ENCODE measurements at places on chromosomes 1 and 21.

GRCh38 chr1:53575141-53575954 is 116.1 kb downstream of the DMRTB1 start:
- DNase-seq, result no peak

- DNase-seq, result no peak
Measured at GRCh38 chr1:86101616-86102015, 55.0 kb downstream of the COL24A1 start.

DNA sequence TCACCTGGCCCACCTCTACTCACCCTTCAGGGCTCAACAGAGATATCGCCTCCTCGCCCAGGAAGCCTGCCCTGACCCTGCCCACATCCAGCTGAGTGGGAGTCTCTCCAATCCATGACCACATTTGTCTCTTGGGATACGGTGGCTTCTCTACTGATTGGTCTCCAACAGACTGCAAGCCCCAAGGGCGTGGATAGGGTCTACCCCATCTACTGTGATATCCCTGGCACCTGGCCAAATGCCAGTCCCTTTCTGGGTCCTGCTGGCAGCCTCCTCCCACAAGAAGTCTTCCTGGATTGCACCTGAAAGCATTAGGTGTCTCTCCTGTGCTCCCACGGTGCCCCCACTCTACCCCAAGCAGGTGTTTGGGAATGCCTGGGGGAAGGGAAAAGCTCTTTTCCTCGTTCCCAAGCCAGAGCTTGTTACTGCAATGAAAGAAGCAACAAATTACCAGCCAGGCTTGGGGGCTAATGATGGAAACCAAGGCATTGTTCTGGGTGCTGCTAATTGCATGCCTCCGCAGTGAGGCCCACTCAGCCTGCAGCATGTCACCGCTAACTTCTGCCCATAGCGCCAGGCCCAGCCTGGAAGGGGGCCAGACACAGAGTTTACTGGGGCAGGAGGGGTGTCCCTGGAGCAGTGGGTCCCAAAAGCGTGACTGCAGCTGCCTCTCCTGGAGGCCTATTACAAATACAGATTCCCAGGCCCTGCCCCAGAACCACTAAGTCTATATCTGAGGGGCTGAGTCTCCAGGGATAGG is 90.7 kb upstream of the IFFO2 start:
- no peak for DNase-seq

DNA sequence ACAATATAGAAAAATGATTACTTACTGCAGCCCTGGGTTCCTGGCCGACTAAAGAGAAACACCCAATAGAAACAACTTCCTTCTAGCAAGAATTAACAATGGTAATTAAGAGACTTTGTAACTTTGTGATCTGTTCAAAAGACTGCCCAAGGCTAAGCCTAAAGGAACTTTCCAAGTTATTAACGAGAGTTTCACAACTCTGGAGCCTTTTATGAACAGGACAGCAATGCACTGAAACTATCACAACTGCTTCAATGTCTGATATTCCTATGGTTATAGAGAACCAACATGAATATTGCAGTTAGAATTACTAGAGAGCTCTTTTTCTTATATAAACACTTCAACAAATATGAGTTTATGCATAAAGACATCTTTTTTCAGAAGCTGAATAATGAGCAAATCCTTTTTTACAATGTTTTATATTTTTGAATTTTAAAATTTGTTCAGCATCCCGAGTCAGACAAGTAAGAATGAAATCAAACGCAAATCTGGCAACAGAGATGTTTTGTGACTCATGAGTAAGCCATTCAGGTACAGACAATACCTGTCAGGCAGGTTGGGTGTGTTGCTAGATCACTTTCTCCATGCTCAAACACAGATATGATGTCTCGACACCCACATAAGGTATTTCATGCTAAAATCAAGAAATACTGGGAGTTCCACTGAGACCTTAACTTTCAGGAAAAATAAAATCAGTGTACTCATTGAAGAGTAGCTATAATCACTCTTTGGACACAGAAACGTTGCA is 22.2 kb upstream of the KCNJ15 start:
- no peak for DNase-seq

DNA sequence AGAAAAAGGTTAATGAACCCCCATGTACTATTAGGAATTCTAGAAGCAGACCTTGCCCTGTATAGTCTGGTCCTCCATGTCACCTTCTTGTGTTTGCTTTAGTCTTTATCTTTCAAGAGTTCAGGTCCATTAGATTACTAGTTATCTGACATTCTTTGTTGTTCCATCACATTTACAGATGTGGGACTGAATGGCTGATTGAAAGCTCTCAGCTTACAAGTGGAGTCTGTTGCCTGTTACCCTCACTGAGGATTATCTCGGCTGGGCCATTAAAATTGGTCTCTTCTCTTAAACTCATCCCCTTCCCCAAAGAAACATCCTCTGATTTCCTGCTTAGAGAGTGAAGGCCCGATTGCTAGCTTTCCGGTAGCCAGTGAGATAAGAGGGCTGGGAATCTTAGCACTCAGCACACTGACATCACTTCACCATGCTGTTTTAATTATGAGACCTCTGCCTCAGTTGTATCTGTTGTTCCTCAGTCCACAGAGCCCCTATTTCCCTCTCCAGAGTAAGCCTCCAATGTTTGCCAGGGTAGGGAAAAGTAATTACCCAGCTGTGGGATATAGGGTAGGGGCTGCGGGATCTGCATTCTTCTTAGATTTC is 76.8 kb downstream of the LPGAT1 start:
- no peak for DNase-seq

DNA sequence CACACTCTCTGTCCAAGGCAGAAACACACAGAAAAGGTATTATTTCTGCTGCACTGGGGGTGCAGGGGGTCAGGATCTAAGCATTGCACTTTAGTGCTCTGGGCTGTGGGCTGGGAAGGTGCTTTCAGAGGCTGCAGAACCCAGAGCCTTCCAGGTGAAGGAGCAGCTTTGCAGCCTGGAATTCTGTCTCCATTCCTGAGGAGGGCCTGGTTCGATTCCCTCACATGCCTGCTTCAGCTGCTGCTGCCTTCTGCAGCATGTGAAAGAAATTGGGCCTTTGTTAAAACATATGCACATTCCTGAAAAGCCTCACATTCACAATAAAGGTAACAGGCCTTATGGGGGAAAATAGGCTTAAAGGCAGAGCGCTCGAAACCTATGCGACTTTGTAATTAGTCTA is 35.9 kb downstream of the VTCN1 start:
- DNase-seq, result no peak

DNA sequence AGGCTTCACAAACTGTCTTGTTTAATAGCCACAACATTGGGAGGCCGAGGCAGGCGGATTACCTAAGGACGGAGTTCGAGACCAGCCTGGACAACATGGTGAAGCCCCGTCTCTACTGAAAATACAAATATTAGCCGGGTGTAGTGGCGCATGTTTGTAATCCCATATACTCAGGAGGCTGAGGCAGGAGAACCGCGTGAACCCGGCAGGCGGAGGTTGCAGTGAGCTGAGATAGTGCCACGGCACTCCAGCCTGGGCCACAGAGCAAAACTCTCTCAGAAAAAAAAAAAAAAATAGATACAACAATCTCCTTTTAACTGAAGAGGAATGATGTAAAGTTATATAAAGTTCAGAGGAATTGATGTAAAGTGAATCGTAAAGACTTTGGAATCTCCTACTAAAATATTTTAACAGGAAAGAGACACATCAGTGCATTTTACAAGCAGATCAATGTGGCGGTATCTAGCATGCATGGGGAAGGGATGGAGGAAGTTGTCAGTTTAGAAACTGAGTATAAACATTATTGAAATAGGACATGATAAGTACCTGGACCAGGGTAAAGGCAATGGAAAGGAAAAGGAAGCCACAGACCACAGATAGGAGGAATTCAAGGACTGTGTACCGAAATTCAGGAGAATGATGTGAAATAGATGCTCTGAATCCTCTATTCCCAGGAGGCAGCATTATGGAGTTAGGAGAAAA is 41.5 kb downstream of the PTPRC start:
- no peak for DNase-seq

- DNase-seq, result no peak
Measured at GRCh38 chr1:157798211-157798610, 21.3 kb upstream of the FCRL2 start.

DNA sequence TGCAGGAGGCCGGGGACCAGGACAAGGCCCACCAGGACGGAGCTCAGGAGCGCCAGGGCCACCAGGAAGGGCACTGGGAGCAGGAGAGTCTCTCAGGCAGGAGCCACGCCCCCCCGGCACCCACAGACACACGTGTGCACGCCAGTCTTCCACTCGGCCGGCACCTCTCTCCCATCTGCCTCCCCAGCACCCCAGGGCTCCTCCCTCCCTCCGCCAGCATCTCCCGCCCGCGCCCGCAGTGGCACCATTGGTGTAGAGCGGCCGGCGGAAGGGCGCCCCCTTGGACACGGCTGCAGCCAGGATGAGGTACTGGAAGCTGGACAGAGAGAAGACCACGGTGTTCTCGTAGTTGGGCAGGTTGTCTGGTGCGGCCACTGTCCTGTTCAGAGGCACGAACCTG is 6.1 kb upstream of the MFAP2 start:
- no peak for DNase-seq

GRCh38 chr1:222529916-222530315 is 18.0 kb downstream of the HHIPL2 start:
- DNase-seq, result no peak

GRCh38 chr1:94011709-94012595 is 102.7 kb upstream of the GCLM start:
- DNase-seq, result peak; percentile 43

- peak; percentile 8 for DNase-seq
Measured at GRCh38 chr1:70331962-70332361, 22.6 kb downstream of the ANKRD13C start.

DNA sequence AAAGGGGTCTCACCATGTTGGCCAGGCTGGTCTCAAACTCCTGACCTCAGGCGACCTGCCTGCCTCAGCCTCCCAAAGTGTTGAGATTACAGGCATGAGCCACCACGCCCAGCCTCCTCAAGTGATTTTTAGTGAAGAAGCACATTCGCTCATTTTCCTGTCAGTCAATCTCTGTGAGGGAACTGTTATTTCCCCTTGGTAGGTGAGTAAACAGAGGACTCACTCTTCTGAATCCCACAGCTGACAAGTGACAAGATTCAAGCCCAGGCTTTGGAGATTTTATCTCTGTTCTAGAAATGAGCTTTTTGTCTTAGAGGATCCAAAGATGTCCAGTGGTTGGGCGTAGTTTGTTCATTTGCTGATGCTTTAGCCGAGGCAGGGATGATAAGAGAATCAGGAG is 43.9 kb upstream of the TACSTD2 start:
- DNase-seq, result no peak

GRCh38 chr1:216310776-216311175 is 112.5 kb downstream of the USH2A start:
- DNase-seq, result peak; percentile 74

DNA sequence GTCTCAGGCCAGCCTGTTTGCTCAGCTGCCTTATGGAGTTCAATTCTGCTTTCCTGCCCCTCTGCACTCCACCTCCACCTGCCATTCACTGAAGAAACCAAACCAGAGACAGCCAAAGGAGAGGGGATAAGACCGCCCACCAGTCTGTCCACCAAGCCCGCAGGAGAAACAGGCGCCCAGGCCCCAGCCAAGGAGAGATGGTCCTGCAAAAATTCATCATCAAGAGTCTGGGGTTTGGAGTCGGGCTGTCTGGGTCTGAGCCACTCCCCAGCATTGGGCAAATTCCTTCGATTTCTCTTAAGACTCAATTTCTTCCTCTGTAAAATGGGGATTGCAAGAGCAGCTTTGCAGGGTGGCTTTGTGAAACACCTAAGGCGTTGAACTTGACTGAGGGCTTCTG is 121.4 kb upstream of the RUNX3 start:
- no peak for DNase-seq

DNA sequence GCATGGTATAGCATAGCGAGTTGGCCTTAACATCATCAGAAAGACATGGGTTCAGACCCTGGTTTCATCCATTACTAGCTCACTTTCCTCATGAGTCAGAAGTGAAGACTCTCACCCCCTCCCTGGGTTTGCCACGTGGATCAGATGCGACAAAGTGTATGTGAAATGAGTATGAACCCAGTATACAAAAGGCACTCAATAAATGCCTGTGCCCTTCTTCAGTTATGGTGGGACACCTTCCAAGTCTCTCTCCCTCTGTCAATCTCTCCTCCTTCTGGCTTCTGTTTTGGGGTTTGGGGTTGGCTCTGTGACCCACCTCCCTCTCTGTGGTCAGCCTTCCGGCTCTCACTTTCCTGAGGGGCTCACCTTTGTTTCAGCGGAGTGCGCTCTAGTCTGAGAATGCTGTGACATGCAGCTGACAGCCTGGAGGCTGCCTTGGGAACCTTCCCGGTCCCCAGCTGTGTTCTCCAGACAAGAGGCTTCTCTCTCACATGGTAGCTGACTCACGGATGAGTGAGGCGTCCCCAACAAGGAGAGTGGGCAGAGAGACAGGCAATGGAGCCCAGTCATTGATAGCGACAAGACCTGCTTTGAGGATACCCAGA is 155.0 kb upstream of the EDN2 start:
- DNase-seq, result peak; percentile 86

GRCh38 chr1:4694492-4694891 is 40.1 kb downstream of the AJAP1 start:
- no peak for DNase-seq

- no peak for DNase-seq
Measured at GRCh38 chr1:95408507-95409136, 174.6 kb downstream of the RWDD3 start.

DNA sequence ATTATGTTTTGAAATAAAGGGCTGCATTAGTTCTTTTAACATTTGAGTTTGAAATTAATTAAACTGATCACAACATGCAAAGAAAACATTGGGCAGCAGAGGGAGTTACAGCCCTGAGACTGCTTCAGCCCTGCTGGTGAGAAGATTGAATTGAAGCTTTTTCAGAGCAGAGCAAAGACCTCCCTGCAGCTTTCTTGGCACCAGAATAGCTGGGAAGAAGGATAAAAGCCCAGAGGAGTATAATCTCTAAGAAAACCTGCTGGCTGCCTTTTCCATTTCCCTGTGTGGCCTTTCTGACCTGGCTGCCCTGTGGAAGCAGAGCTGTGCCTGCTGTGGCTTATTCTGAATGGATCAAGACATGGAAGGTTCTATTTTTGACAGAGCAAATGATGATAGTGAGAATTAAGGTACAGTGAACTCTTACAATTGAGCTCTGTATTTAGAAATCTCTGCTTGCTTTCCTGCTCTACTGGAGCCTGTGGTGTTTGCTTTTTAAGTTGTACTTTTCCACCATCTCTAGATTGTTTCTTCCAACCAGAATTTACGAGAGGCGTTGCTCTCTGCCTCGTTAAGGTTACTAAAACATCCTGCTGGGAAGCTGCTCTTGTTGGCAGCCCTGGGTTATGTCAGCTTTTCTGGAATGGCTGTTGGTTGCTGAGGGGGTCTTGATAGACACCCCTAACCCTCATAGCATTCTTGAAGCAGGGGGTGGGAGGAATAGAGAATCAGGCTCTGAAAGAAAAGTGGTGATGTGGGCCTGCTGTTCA is 9.9 kb downstream of the SNRPE start:
- DNase-seq, result peak; percentile 78

GRCh38 chr1:211928993-211929637 is 98.6 kb upstream of the LPGAT1 start:
- no peak for DNase-seq

DNA sequence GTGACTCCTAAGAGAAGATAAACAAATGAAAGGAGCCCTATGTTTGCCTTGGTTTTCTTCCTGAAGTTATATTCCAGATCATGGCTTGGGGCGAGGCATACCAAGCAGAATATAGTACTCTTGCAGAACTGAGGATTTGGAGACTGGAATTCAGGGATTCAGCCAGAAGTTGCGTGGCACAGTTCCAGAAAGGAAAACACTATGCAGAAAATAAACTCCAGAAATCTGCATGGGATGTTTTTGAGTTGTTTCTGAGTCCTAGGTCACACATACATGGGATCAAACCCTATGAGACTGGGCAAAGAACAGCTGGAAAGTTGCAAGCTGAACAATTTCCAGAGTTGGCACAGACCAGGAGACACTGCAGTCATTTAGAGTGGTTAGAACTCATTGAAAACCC is 42.9 kb upstream of the IFFO2 start:
- peak; percentile 73 for DNase-seq

- DNase-seq, result peak; percentile 83
Measured at GRCh38 chr21:31211836-31212235, 132.2 kb downstream of the TIAM1 start.

All from fibroblast of skin of scalp (primary cell).